ENCODE measurements at places on chromosomes 2 and 18.
A peak's percentile ranks its signal among the peaks of the same experiment; 100 is the strongest.

- peak; percentile 33 for DNase-seq
These were observed 204.8 kb downstream of the TFCP2L1 start for GRCh38 chr2:121080013-121080772.

DNA sequence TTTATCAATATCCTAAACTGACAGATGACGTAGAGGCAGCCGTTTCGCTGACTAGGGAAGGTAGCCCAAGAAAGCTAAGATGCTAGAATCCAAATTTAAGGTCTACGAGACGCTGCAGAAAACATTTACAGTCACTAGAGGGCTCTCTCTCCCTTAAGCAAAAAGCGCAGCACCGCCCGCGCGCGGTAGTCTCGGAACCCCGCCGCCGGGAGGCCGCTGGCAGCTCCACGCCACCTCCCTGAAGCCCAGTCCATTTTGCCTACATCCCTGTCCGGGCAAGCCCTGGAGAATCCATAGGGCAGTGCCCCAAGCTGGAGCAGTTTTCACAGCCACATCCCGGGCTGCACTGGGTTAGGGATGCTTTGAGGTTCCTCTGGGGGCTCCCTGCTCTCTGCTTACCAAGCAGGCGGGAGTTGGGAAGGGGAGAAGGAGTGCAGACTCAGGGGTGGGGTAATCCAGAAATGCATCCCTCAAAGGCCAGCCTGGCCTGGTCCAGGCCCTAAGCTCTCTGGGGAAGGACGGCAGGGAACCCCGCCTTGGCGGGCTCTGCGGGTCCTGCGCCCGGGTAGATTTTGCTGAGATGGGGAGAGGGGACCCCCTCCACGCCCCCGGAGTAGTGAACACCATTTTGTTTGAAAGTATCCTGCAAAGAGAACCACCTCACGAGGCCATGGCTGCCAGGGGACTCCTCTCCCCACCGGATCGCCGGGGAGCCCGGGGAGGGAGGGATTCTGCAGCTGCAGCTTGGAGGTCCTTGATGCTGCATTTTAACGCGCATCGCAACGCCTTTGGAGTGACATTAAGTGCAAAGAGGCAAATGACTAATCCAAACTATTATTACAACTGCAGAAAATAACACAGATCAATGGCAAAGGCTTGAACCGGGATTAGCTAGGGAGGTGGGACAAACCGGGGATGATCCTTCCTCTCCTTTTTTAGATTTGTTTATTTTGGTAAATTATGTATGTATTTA, 1.3 kb upstream of the DPYSL5 start:
- peak; percentile 72 for DNase-seq

DNA sequence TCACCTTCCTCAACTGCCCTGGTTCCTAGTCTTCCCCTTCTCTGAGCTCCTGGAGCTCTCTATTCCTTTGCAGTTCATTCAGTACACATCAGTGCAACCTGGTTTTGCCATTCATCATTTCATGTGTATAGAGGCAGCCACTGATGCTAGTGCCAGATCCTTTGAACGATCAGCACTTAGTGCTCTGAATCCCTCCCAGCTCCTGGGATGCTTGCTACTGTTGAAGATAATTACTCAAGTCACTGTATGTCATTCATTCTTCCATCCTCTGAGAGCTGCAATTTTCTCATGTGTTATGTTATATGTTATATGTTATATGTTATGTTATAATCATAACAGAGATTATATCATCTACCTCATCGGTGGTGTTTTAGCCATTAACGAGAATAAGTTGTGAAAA, 98.5 kb upstream of the UXS1 start:
- no peak for DNase-seq

DNA sequence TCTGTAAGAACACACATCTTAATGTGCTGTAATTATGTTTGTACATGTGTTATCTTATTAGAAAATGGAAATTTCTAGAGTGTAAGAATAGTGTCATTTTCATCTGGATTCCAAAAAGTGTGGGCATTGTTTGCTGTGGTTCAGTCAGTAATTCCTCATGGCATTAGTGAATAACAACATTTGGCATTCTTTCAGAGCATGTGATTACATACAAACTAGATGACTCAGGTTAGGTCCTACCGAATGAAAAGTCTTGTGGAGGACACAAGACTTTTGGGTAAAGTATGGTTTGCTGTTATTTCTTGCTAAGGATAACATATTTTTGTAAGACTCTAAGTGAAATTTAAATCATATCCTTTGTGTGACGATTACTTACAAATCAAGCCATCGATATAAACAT, 593.1 kb upstream of the NRXN1 start:
- peak; percentile 6 for DNase-seq

All from AG10803 (cell line).